ENCODE measurements at places on chromosomes 13 and 19.

GRCh38 chr19:6358003-6358402, 3.3 kb upstream of the CLPP start:
- H3K4me1 ChIP-seq: peaks cover 9% of the 10 kb centered on the region
- peak overlapping the region; percentile 88 for H3K27ac ChIP-seq
- peak; percentile 56 for DNase-seq
- H3K4me3 ChIP-seq: peak overlapping the region; percentile 30
- H3K27me3 ChIP-seq: no peaks in the 10 kb centered on the region

- DNase-seq: no peak
- H3K36me3 ChIP-seq: no peaks in the 10 kb centered on the region
- H3K4me3 ChIP-seq: no peak within 1 kb of the TSS
- no peaks in the 10 kb centered on the region for H3K4me1 ChIP-seq
- no peak within 1 kb of the TSS for H3K27ac ChIP-seq
These were observed at the start of gene KCTD4 for GRCh38 chr13:45200701-45201232. KCTD4 (minus strand) TSS chr13:45201045; CDS start chr13:45194567, 6,478 bp downstream.

DNA sequence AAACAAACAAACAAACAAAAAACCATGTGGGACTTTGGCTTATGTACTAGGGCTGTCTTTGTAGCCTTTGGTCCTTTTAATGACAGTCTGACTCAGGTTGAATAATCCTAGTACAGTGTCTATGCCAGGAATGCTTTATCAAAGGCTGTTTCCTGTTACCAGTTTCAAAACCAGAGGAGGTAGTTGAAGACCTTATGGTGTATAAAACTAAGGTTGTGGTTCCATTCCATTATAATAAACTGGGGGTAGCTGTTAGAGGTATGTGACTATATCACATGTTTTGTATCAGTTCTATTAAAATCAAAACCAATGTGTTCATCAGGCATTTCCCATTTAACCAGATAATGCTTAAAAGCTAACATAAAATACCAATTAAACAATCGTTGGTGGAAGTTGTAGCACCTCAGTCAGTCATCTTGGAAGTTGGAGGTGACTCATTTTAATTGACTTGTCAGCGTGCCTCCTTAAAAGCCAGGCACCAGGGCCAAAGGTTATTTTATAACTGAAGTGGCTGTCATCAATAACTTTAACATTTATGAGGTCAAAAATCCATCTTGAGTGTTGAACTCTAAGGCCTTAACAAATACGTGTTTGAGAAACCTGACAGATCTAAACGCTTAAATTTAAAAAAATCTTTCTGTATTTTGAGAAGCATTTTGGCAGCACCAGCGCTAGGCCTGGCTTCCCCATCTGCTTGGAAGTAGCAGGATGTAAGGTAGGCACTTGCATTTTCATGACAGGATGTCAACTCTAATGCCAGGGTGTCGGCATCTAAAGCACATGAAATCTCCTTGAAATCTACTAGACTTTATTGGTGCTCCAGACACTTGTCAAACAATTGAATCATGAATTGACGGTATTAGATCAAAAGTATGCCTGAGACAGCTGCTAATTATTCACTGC, 162.5 kb downstream of the LMO7 start:
- H3K27me3 ChIP-seq: no peaks in the 10 kb centered on the region
- H3K36me3 ChIP-seq: no peaks in the 10 kb centered on the region
- DNase-seq: no peak

DNA sequence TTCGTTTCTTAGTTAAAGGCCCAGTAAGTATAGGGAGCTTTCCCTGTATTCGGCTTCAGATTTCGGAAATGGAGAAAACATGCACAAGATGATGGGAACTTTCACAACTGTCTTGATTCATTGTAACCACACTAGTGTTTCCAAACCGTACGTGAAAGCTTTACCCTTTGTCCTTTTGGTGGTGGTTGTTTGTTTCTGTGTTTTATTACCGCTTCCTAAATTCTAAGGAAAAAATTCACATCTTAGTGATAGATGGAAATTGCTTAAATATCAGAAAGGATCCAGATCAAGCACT, 504 bp upstream of the VWA8 start:
- peak overlapping the region; percentile 83 for H3K4me3 ChIP-seq
- peaks cover 20% of the 10 kb centered on the region for H3K4me1 ChIP-seq
- DNase-seq: no peak
- H3K36me3 ChIP-seq: no peaks in the 10 kb centered on the region
- H3K27ac ChIP-seq: peak overlapping the region; percentile 90

DNA sequence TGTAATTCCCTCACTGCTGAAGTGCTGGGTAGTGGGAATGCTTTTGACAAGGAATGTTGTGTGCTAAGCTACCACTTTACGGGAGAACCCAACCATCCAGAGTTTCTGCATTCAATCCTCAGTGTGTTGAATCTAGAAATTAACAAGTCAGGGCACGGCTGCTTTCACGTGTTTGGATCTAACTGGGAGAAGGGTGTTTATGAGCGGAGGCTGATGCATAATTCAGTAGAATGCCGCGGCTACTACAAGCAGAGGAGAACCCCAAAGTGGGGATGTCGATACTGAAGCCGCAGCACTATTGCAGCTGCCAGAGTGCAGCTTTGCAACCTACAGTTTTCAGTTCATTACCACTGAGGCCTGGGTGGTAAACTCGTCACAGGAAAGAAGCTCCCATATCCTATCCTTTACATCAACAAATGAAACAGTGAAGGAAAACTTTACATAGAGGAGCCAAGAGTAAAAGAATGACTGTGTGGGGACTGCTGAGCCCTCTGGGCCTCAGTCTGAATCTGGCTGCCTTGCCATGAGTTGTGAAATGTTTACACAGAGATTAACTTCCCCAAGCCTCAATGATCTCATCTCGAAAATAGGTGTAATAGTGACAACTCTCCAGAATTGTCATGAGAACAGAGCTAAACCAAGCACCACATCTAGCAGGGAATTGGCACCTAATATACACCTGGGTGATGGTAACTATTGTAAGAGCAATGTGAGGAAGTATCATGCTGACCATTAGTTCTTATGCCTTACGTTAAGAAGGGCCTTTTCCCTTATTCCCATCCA, 531.7 kb downstream of the MYO16 start:
- H3K27ac ChIP-seq: no peak overlapping the region
- peaks cover 2% of the 10 kb centered on the region for H3K4me1 ChIP-seq
- no peak overlapping the region for H3K4me3 ChIP-seq
- DNase-seq: no peak
- H3K36me3 ChIP-seq: no peaks in the 10 kb centered on the region

GRCh38 chr19:37505958-37506386, 767 bp upstream of the ZNF793 start:
- no peaks in the 10 kb centered on the region for H3K27me3 ChIP-seq
- no peaks in the 10 kb centered on the region for H3K36me3 ChIP-seq
- DNase-seq: no peak
- H3K4me1 ChIP-seq: no peaks in the 10 kb centered on the region

DNA sequence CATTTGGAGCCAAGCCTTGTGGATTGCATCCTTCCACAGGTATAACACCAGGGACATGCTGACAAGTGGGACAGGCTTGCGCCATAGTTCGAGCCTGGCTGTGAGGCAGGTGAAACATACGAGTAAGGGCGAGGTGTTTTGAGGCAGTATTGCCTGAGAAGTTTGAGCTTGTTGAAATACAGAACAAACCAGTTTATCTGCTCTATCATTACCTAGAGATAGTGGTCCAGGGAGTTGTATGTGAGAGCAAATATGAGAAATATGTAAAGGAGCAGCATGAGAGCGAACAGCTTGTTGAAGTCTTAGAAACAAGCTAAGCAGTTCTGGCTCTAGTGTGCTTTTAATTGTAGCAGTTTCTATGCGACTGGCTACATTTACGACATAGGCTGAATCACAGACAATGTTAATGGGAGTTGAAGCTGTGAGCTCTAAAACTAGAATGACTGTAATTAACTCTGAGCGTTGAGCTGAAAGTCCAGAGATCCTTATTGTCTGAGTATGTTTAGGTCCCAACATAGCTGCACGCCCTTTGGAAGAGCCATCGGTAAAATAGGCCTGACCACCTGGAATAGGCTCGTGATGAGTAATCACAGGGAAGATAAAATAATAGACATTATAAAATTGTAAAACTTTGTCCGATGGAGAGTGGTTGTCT, 8.2 kb downstream of the ZNF439 start:
- H3K4me1 ChIP-seq: no peaks in the 10 kb centered on the region
- H3K36me3 ChIP-seq: no peaks in the 10 kb centered on the region
- no peak for DNase-seq
- H3K4me3 ChIP-seq: no peak overlapping the region
- H3K27me3 ChIP-seq: no peaks in the 10 kb centered on the region

- H3K36me3 ChIP-seq: no peaks in the 10 kb centered on the region
- no peak overlapping the region for H3K27ac ChIP-seq
- peaks cover 4% of the 10 kb centered on the region for H3K4me1 ChIP-seq
- H3K4me3 ChIP-seq: no peak overlapping the region
- DNase-seq: no peak
These were observed 46.5 kb upstream of the RAP2A start for GRCh38 chr13:97387485-97387839.

DNA sequence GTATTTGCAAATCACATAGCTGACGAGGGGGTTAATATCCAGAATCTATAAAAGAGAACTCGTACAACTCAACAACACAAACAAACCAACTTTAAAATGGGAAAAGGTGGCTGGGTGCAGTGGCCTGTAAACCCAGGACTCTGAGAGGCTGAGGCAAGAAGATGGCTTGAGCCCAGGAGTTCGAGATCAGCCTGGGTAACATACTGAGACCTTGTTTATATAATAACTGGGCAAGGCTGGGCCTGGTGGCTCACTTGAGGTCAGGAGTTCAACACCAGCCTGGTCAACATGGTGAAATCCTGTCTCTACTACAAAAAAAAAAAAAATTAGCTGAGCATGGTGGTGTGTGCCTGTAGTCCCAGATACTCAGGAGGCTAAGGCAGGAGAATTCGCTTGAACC, 21.8 kb upstream of the TM6SF2 start:
- H3K4me3 ChIP-seq: no peak overlapping the region
- DNase-seq: no peak
- H3K4me1 ChIP-seq: no peaks in the 10 kb centered on the region

GRCh38 chr13:46032341-46032740, 20.2 kb downstream of the ZC3H13 start:
- H3K36me3 ChIP-seq: peaks cover 8% of the 10 kb centered on the region
- H3K4me3 ChIP-seq: no peak overlapping the region
- H3K27me3 ChIP-seq: no peaks in the 10 kb centered on the region

GRCh38 chr19:3276341-3276799, 51.9 kb downstream of the CELF5 start:
- no peaks in the 10 kb centered on the region for H3K36me3 ChIP-seq
- no peak overlapping the region for H3K4me3 ChIP-seq
- no peak overlapping the region for H3K27ac ChIP-seq
- H3K27me3 ChIP-seq: peaks cover 75% of the 10 kb centered on the region

- no peaks in the 10 kb centered on the region for H3K27me3 ChIP-seq
- no peak overlapping the region for H3K4me3 ChIP-seq
- H3K36me3 ChIP-seq: no peaks in the 10 kb centered on the region
- H3K27ac ChIP-seq: no peak overlapping the region
- no peaks in the 10 kb centered on the region for H3K4me1 ChIP-seq
- DNase-seq: no peak
These were observed 6.9 kb upstream of the CEACAM5 start for GRCh38 chr19:41701401-41702075.

DNA sequence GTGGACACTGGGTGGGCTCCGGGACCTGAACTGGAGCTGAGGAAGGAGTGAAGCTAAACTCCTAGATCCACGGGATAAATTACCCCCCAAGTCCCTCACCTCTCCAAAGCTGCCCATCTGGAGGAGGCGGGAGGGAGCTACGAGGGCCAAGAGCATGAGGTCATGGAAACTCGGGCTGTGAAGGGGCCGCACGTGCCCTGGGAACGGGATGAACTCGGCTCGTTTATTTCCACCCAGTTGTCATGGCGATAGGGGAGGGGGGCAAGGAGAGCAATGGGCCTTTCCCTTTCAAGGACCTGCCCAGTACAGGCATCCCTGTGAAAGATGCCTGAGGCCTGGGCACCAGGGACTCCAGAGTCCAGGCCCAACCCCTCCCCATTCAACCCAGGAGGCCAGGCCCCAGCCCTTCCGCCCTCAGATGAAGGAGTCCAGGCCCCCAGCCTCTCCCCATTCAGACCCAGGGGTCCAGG, 3.8 kb downstream of the PPP1R12C start:
- H3K4me3 ChIP-seq: peak overlapping the region; percentile 2
- DNase-seq: peak; percentile 73
- peaks cover 11% of the 10 kb centered on the region for H3K36me3 ChIP-seq
- peak overlapping the region; percentile 80 for H3K27ac ChIP-seq

- H3K36me3 ChIP-seq: no peaks in the 10 kb centered on the region
- no peaks in the 10 kb centered on the region for H3K4me1 ChIP-seq
- no peaks in the 10 kb centered on the region for H3K27me3 ChIP-seq
- no peak overlapping the region for H3K27ac ChIP-seq
These were observed 14.4 kb downstream of the ATP4B start for GRCh38 chr13:113643593-113643992.

- no peak overlapping the region for H3K27ac ChIP-seq
- peaks cover 17% of the 10 kb centered on the region for H3K4me1 ChIP-seq
- no peaks in the 10 kb centered on the region for H3K36me3 ChIP-seq
- no peak overlapping the region for H3K4me3 ChIP-seq
- H3K27me3 ChIP-seq: no peaks in the 10 kb centered on the region
These were observed 961 bp upstream of the VSIG10L start for GRCh38 chr19:51342631-51343569.

- no peak within 1 kb of the TSS for H3K4me3 ChIP-seq
- DNase-seq: peak; percentile 14
- H3K4me1 ChIP-seq: no peaks in the 10 kb centered on the region
- H3K27me3 ChIP-seq: no peaks in the 10 kb centered on the region
- no peak within 1 kb of the TSS for H3K27ac ChIP-seq
These were observed at the start of gene ADGRE1 for GRCh38 chr19:6887316-6887715. ADGRE1 (plus strand) TSS chr19:6887579; CDS start chr19:6887609, 30 bp downstream.

- no peaks in the 10 kb centered on the region for H3K4me1 ChIP-seq
- H3K27ac ChIP-seq: no peak overlapping the region
- DNase-seq: no peak
- no peaks in the 10 kb centered on the region for H3K27me3 ChIP-seq
These were observed 16.7 kb upstream of the CCDC124 start for GRCh38 chr19:17915940-17916593.

GRCh38 chr13:49649244-49649962, 21.1 kb downstream of the ARL11 start:
- peak overlapping the region; percentile 95 for H3K27ac ChIP-seq
- no peak overlapping the region for H3K4me3 ChIP-seq
- peaks cover 51% of the 10 kb centered on the region for H3K4me1 ChIP-seq
- no peaks in the 10 kb centered on the region for H3K36me3 ChIP-seq
